Fibroblast of skin of left quadriceps (primary cell): ENCODE measurements at places on chromosomes 7 and 10.

DNA sequence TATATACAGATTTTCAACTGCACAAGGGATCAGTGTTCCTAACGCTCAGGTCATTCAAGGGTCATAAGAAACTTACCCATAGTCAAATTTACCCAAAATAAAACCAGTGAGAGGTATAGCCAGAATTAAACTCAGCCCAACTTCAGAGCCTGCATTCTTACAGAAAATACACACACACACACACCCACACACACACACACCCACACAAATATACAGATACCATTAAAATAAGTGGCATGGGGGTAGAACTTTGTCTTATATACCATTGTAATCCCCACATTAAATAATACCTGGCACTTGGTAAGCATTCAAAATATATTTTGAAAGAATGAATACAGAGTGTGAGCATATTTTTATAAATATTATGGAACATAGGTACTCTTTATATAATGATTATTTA, 93.8 kb downstream of the CHCHD3 start:
- DNase-seq, result no peak

DNA sequence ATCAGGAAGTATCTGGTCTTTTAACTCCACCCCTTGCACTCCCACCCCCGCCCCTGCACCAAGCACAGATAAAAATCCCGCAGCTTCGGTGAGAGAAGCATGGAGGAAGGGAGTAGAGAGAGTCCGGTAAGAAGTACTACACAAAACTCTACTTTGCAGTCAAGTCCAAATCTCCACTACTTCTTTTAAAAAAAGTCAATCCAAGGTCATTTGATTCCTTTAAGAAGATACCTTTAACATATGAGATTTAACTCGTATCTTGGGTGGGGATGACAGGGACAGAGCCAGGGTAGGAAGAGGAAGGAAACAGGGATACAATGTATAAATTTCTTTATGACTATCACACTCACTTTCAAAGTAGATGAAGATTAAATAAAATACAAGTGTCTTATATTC, 132.1 kb downstream of the NRBF2 start:
- DNase-seq, result no peak

DNA sequence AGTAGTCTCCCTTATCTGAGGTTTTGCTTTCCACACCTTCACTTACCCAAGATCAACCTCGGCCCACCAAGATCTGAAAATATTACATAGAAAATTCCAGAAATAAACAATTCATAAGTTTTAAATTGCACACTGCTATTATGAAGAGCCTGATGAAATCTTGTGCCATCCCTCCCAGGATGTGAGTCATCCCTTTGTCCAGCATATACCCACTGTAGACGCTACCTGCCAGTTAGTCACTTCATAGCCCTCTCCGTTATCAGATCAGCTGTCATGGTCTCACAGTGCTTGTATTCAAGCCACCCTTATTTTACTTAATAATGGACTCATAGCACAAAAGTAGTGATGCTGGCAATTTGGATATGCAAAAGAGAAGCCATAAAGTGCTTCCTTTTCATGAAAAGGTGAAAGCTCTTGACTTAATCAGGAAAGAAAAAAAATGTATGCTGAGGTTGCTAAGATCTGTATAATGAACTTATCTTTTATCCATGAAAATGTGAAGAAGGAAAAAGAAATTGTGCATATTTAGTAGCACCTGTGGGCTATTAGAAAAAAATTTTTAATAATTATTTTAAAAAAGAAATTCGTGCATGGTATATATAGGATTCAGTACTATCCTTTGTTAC, 9.8 kb upstream of the MRPS16 start:
- peak; percentile 23 for DNase-seq

- DNase-seq, result no peak
These were observed 14.2 kb upstream of the ACSL5 start for GRCh38 chr10:112359606-112360307.

DNA sequence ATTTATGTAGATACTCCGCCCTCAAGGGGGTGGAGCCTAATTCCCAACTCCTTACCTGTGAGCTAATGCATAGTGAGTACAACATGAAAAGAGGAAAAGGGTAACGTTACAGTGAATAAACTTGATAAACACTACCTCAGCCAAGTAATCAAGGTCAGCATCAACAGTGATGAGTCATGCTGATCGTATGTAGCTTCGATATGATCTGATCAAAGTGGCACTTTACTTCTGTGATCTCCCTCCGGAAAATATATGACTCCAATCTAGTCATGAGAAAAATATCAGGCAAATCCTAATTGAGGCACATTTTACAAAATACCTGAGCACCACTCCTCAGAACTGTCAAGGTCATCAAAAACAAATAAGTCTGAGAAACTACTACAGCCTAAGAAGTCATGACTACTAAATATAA, 70.4 kb downstream of the VTI1A start:
- DNase-seq, result no peak

GRCh38 chr7:28539289-28539981, 127.1 kb downstream of the CREB5 start:
- no peak for DNase-seq

DNA sequence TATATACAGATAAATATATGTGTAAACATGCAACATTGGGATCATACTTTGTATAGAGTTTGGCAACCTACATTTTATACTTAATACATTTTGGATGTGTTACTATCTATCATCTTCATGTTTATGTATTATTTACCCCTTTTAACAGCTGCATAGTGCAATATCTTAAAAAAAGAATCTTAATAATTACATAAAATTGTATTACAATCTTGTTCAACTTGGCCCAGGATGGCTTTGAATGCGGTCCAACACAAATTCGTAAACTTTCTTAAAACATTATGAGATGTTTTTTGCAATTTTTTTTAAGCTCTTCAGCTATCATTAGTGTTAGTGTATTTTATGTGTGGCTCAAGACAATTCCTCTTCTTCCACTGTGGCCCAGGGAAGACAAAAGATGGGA, 26.3 kb upstream of the PRPS1L1 start:
- DNase-seq, result no peak

- DNase-seq, result no peak
These were observed 92.2 kb downstream of the SPDYE5 start for GRCh38 chr7:75584354-75584753.

- DNase-seq, result no peak
These were observed 116.0 kb upstream of the PDLIM1 start for GRCh38 chr10:95406651-95407280.

GRCh38 chr10:118210276-118210675, 131.8 kb downstream of the FAM204A start:
- no peak for DNase-seq

DNA sequence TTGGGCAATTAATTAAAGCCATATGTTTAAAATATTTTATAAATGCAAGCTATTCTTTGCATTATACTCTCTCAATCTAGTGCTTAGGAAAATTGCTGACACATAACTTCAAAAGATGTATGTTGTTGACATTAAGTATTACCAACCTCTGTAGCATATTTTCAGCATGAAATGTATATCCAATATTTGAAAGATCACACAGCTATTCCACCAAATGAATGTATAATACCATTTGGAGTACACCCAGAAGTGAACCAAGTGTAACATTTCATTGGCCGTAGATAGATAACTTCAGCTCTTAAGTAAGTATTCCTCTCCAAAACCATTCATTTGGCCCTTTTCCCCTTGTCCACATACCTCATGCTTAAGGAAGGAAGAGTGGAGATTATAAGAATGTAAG, 104.6 kb downstream of the HECTD2 start:
- DNase-seq, result peak; percentile 85

GRCh38 chr10:131912620-131913019, 11.8 kb downstream of the PPP2R2D start:
- DNase-seq, result no peak

GRCh38 chr10:11186374-11186773, 168.7 kb downstream of the CELF2 start:
- DNase-seq, result no peak

GRCh38 chr10:113226399-113226798, 276.4 kb downstream of the TCF7L2 start:
- DNase-seq, result no peak

GRCh38 chr10:34017281-34017680, 682.8 kb upstream of the NRP1 start:
- no peak for DNase-seq

DNA sequence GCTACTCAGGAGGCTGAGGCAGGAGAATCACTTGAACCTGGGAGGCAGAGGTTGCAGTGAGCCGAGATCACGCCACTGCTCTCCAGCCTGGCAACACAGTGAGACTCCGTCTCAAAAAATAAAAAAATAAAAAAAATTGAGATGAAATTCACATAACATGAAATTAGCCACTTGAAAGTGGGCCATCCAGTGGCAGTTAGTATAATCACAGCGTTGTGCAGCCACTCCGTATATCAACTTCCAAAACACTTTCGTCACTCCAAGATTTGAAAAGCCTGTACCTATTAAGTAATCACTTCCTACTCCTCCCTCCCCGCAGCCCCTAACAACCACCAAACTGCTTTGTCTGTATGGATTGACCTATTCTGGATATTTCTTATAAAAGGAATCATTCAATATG, 20.7 kb upstream of the CACUL1 start:
- DNase-seq, result no peak

GRCh38 chr7:18225067-18225466, 197.4 kb upstream of the PRPS1L1 start:
- no peak for DNase-seq

DNA sequence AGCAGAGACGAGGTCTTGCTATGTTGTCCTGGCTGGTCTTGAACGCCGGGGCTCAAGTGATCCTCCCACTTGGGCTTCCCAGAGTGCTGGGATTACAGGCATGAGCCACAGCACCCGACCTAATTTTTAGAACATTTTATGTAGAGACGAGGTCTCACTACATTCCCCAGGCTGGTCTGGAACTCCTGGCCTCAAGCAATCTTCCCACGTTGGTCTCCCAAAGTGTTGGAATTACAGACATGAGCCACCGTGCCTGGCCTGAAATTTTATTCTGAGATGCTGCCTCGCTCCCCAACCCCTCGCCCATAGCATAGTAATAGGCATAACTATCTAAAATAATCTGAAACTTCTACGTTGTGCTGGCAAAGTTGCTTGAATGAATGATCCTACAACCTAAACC, 21.9 kb downstream of the SFXN4 start:
- DNase-seq, result no peak

DNA sequence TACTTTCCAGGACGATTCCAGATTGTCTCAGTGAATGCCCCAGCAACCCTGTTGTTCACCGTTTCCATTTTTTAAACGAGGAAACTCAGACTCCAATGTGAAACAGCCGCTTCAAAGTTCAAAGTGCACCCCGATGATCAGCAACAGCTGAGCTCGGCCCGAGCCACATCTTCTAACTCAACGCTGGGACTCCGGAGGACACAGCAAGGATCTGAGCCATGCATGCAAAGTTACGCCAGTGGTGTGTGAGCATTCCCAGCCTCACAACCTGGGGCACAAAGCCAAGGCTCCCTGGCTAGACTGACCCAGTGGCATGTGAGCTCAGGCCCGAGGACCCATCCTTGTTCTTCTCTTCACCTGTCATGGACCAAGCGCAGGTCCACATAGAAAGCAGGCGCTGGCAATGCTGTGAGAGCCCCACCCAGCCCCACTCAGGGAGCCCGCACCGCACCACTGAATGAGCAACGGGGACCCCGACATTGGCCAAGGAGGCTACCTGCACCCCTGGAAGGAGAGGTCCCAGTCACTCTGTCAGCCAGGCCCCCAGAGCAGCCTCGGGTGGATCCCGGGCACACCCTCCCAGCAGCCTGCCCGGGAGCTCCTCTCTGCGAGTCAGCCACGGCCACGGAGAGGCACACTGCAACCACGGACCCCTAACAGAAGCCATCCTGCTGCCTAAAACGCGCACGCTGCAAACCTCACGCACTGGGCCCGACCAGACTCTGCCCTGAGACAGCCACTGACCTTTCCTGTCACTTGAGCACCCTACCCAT, 82.9 kb downstream of the MAD1L1 start:
- no peak for DNase-seq

DNA sequence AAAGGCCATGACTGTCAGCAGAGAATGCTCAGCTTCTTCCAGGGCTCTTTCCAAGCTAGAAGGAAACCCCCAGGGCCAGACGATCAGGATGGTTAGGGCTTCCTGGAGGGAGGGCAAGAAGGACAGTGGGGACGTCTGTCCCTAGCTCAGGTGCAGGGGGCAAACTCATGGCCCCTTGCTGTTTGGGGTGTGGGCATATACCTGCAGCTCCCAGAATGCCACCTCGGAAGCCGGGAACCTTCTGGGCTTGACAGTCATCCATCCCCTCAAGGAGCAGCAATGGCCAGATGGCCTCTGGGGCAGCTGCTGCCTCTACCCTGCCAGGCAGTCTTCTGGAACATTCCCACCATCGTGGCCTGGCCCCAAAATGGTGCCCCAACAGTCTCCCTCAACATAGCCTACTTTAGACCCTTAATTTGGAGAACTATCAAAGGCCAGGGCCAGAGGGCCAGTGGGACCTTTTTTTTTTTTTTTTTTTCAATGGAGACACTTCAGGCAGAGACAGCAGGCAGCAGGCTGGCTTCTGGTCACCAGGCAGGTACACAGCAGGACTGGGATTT, 40.2 kb upstream of the ZMIZ1 start:
- DNase-seq, result no peak

DNA sequence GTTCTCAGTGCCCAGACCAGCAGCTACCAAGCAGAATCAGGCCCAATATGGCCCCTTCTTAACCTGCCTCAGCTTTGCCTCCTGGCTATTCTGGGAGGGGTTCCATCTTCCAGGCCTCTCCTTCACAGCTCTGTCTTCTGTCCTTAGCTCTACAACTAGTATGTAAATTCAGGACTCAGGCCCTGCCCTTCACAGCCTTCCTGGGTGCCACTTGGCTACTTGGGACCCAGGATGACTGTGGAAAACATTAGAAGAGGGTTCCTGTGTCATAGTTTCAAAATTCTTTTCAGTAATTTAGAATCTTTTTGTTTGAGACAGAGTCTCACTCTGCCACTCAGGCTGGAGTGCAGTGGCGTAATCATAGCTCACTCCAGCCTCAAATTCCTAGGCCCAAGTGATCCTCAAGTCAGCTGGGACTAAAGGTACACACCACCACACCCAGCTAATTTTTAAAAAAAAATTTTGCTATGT, 33.2 kb upstream of the PAPSS2 start:
- no peak for DNase-seq

DNA sequence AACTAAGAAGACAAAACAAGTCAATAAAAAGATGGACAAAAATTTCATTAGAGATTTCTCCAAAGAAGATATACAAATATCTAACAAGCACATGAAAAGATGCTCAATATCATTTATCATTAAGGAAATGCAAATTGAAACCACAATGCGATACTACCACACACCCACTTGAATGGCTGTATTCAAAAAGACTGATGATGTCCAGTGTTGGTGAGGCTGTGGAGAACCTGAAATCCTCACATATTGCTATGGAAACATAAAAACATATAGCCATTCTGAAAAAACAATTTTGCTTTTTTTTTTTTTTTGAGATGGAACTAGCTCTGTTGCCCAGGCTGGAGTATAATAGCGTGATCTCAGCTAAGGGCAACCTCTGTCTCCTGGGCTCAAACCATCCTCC, 124.1 kb upstream of the LAMB4 start:
- DNase-seq, result no peak
